ENCODE measurements at places on chromosomes 6 and 20.

GRCh38 chr6:21772884-21773575, 179.5 kb downstream of the SOX4 start:
- no peak for DNase-seq

DNA sequence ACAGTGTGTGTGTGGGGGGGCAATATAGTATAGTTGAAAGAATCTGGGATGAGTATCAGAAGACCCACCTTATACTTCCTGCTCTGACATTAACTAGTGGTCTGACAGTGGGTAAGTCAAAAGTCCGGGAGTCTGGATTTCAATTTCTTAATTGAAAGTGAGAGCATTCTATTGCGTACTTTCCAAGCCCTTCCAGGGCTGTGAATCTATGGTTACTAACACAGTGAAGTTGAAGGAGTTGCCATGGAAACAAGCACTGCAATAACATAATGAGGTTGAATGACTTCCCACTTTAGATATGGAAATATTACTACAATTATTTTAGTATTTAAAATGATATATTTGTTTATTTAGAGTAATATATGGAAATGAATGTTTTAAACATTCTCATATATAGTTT, 80.2 kb downstream of the MLIP start:
- DNase-seq: no peak

DNA sequence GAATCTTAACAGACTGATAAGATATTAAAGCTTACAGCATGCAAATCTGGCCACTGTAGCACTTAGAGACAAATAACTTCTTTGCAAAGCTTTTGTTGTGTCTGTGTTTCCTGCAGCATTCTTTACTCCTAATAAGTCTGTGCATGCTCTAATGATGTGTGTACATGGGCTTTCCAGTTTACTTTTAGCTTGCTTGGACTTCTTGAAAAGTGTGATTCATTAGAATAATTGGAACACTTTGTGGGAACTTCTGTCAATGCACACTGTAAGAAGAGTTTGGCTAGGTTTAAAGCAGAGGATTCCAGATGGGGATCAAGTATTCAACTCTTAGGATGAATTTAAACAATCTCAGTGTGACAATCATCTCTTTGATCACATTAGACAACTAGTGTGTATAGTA, 22.1 kb upstream of the TINAG start:
- DNase-seq: no peak

DNA sequence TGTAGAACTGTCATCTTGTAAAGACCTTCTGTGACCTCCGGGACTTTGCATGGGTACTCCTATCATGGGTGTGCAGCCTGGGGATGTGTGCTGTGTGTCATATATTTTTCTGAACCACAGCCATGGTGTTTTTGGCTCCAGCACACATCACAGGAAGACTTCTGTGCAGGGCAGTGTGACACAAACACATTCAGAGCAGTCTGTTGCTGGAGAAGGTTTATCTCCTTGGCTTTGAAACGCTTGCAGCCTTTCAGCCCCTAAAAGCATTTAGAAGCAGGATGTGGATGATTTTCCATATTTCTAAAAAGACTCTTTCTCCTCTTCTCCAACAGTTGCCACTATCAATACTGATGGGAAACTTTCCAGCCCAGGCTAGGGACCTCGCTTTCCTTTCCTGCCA, 221.6 kb upstream of the FOXA2 start:
- DNase-seq: no peak

- DNase-seq: no peak
Measured at GRCh38 chr6:20882014-20882413, 347.8 kb downstream of the CDKAL1 start.

DNA sequence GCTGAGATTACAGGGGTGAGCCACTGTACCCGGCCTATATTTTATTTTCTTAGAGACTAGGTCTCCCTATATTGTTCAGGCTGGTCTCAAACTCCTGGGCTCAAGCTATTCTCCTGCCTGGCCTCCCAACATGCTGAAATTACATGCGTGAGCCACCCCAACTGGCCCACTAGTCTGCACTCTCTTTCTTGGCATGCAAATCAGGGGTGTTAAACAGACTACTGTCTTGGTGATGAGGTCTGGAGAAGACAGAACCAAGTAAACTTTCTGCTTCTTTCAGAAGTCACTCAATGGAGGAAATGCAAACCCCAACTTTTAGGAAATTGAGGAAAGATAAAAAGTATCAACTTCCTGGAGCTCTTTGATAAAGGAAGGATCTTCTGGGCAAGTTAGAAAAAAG, 8.0 kb upstream of the TUBB2B start:
- no peak for DNase-seq

DNA sequence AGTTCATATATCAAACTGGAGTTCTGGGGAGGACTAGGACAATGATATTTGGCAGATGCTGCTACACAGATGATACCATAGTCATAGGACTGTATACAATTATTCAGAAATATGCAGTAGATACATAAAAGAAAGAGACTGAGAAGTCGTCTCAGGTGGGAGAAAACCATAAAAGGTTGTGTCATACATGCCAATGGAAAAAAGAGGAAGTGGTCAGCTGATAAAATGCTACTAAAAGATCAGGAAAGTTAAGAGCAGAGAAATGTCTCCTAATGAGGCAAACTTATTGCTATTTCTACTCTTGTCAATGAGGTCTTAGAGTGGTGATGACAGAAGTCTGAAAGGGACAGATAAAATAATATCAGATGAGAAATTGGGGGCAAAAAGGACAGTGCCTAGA, 407.6 kb downstream of the COL12A1 start:
- no peak for DNase-seq

GRCh38 chr6:52285177-52286068, 881 bp upstream of the MCM3 start:
- DNase-seq: no peak

- no peak for DNase-seq
Measured at GRCh38 chr6:40391851-40392517, 195.2 kb downstream of the LRFN2 start.

GRCh38 chr6:5619249-5619648, 357.9 kb downstream of the FARS2 start:
- peak; percentile 4 for DNase-seq

DNA sequence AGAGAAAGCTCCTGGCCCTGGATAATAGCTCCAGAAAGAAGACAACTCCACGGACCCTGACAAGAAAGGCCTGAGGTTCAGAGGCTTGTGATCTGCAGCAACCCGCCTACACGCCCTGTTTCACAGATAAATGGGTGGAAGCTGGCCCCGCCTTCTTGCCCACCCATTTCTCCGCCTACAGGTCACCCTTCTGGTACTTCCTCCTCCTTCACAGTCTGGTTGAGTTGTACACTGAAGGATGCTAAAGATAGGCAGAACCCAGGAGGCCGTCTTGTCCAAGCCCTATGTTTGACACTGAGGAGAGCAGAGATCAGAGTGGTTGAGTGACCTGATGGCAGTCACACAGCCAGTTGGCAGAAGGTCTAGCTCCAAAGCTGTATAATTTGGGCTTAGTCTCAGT, 34.2 kb upstream of the MDGA1 start:
- peak; percentile 38 for DNase-seq

DNA sequence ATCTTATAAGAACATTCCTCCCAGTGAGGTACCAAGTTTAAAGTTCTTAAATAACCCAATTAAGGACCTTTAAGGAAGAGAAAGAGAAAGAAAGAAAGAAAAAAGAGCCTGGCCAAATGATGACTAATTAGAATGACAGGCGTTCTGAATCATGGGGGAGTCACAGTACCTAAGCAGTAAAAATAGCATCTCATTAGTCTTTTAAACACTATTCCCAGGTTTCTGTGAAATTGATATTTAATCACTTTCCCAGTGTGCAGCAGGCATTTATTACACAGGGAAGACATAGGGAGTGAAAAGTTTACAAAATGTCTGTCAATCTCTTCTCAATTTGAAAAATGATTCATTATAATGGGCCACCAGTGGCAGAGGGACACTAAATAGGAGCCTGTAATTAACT, 251.4 kb upstream of the MANEA start:
- DNase-seq: no peak

DNA sequence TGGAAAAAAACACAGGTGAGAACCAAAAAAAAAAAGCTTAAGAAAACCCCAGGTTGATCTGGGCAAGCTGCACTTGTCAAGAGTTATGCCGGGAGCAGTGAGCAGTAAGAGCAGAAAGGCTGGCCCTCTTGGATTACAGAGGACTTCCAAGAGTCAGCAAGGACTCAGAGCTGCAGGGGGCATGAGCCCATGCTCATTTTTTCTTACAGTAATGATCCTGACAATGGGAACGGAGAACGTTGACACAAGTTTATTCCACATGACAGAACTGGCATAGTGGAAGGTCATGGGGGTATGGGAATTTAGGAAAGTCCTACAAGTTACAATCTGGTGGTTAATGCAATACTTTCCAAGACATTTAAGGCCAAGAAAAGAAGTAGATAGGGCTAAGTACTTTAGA, 256.6 kb downstream of the GMDS start:
- DNase-seq: no peak

DNA sequence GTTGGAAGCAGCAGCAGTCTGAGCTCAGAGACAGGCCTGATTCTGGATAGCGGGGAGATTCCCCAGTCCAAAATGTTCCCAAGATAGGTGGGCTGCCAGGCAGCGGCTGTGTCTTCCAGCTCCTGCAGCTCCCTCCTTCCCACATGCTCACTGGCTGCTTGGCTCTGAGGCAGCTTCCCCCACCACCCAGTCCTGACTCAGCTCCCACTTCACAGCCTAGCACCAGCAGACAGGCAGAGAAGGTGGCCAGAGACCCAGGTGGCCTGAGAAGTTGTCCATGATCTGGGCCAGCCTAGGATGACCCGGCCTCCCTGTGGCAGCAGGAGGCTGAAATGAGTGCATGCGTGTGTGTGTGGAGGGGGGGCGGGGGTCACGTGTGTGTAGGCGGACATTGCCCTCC, 94.9 kb downstream of the MDGA1 start:
- no peak for DNase-seq

- DNase-seq: no peak
Measured at GRCh38 chr6:53369876-53370515, 21.2 kb upstream of the ELOVL5 start.

DNA sequence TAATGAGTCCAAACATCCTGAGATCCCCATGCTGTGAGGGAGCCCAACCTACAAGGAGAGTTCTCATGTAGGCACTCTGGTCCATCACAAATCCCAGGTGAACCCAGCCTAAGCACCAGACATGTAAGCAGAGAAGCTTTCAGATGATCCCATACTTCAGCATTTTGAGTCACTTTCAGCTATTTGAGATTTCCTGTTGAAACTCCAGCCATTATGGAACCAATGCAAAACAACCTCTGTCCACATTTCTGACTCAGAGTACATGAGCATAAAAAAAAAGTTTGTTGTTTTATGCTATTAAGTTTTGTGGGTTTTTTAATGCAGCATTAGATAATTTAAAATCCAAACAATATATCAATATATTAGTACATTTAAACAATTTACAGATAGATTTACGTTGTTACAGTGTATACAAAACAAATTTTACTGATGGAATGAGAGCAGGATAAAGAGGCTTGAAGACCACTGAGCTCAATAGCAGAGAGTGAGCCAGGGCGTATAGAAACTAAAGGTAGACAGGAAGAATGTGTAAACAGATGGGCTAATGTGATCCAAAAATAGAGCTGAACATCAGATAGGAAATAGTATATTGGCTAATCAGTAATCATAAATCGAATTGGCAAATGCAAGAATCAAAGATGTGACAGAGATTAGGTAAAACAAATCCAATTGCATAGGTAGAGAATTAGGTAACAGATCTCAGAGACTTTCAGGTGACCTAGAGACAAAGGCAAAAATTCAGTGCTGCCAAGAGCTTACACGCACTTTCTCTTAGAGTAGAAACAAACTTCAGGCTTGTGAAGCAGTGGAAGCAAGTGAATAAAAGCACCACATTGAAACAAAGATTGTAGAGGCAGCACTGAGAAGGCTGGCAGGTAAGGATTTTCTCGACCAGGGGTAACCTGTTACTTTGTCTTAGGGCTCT, 36.2 kb upstream of the PLCB1 start:
- no peak for DNase-seq

- DNase-seq: no peak
Measured at GRCh38 chr6:53752856-53753255, 41.9 kb upstream of the LRRC1 start.

DNA sequence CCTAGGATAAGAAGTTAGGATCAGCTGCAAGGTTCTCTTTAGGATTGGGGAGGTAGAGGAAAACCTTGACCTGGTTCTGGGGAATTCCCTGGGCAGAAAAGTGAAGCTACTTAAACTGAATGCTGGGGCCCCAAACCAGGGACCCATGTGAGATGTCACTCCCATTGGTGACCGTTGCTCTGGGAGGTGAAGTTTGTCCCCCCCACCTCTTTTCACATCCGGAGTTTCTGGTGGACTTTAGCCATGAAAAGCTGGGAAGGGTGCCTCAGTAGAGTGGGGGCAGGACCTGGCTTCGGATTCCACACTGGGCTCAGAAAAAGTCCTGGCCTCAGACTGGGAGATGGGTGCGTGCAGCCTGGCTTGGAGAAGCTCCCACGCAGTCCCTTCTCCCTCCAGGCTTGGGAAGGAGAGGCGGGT, 13.2 kb downstream of the TJAP1 start:
- no peak for DNase-seq

DNA sequence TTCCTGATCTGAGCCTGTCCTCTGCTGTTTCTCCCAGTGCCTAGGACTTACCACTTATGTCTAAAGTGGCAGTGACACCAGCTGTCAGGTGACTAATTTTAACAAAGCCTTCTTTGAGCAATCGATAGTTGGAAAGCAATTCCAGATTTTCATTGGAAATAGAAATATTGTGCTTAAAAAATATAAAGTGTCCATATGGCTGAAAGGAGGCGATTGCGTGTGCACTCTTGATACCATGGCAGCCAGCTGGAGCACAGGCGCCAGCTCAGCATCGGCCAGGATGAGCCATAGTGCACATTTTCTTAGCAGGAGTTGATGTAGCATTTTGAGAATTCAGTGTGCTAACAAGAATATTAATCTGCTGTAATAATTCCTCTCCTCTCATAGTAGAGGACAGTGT, 70.0 kb downstream of the LRRC1 start:
- no peak for DNase-seq

GRCh38 chr20:40583205-40583604, 105.8 kb downstream of the MAFB start:
- no peak for DNase-seq

DNA sequence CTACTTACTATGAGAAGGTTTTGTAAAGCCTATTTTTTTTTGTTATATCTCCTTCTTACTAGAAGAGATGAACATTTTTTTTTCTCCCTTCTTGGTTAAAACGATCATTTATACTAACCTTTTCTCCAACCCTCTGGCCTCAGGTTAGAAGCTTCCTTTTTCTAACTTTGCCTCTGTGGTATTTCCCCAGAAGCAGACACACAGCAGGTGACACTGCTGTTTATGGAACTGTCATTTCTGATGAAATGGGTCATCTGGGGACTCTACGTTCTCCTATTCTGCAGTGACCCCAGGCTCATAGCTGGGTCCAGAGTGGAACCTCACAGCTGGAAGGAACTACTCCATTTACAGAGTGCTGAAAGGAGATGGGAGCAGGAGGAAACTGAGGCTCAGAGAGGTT, 746.3 kb upstream of the CHD6 start:
- DNase-seq: no peak

DNA sequence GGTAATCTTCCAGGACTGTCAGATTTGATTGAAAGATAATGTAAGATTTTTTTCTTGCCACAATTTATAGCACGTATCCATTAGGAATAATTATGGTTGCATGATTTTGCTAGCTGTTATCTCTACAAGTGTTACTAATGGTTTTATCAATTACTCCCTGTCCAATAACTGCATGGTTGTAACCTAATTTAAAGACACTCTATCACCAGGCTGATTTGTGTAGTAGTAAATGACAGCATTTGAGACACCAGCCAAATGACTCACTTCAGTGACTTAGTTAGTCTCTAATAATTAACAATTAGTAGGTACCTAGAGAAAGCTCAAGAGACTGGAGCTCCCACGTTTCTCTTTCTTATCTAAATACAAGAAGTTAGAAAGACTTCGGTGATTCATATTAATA, 453.8 kb upstream of the POU3F2 start:
- no peak for DNase-seq

Measured in stimulated activated CD4-positive, alpha-beta T cell treated with anti-CD3 and anti-CD28 coated beads, Interleukin-12 subunit alpha, Interleukin-12 subunit beta, amount 100 ng/mL, for 48 hours (primary cell).